Spleen (tissue), 13 donors: ENCODE measurements at places on chromosomes 4 and X. TPM values are rescaled to one million over a fixed set of nuclear protein-coding genes. Genes with fewer than 3 reads are reported as not detected.

GRCh38 chr4:126306152-126306869, 991.6 kb downstream of the FAT4 start:
- DNase-seq, result no peak

DNA sequence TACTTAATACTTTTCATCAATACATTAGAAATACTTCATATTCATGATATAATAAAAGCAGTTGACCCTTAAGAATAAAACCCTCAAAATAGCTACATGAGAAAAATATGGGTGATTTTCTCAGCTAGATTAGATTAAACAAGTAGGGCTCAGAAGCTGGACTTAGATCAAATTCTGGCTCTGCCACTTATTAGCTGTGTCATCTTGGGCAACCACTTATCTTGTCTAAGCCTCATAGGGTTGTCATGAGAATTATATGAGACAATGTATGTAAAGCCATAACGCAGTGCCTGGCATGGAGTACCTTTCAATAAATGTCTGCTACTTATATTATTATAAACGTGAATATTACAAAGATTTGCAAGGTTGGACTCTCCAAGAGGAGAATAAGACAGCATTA, 84.3 kb upstream of the PGRMC2 start:
- no peak for DNase-seq

GRCh38 chr4:173121076-173121561, 47.5 kb upstream of the GALNT7 start:
- no peak for DNase-seq

Gene MAGEA11
- not detected for total RNA-seq

Gene CFAP299
- total RNA-seq, result not detected

Gene DMRTC1
- 0.23 TPM for total RNA-seq

Gene FAM47E
- 0.66 TPM for total RNA-seq

Gene LIMCH1
- 310 TPM for total RNA-seq
